ENCODE measurements at places on chromosomes 6 and 20.

- no peak for DNase-seq
Measured at GRCh38 chr6:12393100-12393499, 102.9 kb downstream of the EDN1 start.

DNA sequence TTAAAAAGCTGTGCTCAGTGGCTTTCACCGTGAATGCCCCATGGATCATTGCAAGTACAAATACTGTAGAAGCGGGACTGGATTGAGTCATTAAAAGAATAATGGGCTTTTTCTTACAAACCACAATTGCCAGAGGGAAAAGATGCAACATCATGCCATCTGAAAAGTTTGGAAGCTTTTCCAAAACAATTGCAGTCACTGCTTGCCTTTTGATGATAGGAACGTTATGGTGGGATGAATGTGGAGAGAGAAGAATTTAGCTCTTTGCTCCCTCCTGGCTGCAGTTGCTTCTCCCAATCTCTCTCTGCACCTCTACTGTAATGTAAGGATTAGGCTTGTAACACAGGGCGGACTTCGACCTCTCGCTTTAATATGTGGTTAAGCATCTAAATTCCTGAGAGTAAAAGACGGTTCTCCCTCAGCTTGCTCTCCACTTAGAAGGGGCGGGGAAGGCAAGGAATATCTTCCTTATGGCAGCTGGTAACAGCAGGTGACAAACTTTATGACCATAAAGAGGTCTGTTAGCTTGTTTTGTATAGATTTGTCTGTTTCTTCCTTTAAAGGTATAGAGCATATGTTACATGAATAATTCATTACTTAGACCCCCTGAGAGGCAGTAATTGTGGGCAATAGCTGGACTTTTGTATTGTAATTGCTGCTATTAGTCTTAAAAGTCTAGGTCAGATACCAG, 376.1 kb downstream of the UTRN start:
- no peak for DNase-seq

GRCh38 chr6:163332575-163332974, 81.9 kb upstream of the QKI start:
- DNase-seq: no peak

DNA sequence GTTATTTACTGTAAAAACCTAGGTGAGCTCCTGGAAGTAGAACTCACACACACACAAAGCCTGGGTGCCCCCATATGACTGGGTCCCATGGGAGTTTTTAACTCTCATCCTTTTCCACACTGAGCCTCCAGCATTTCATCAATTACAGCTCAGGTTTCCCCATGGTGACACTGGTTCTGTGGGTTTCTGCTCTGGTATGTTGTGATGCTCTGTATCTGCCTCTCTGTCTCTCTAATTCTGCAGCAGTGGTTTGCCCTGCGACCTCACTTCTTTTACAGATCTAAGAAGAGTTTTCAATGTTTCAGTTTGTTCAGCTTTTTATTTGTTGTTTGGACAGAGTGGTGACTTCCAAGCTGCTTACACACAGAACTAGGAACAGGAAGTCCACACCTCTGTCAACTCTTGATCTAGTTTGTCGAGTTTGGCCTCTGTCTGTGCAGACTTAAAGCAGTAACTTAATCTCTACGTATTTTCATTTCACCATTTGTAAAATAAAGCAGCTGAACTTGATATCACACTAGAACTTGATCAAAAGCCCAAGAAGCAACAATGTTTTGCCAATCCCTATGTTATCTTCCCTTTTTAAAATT, 554.3 kb downstream of the EPHA7 start:
- DNase-seq: no peak

DNA sequence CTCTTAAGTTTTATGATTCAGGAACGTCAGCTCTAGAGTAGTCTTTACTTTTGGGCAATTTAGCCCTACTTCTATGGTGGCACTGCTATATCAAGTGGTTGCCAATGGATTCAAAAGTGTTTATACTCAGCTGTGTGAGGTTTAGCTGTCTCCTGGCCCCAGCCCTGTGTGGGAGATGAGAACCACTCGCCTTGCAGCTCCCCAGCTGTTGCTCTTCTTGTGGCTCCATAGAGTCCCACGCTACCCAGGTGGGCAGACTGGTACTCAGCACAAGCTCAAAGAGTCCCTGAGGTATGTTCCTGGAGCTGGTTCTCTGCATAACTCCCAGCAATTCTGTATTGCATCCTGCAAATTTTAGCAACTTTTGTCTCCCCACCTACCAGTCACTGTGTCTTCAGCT, 59.6 kb downstream of the C6orf118 start:
- DNase-seq: no peak

GRCh38 chr6:77466055-77466450, 2.8 kb upstream of the HTR1B start:
- no peak for DNase-seq

DNA sequence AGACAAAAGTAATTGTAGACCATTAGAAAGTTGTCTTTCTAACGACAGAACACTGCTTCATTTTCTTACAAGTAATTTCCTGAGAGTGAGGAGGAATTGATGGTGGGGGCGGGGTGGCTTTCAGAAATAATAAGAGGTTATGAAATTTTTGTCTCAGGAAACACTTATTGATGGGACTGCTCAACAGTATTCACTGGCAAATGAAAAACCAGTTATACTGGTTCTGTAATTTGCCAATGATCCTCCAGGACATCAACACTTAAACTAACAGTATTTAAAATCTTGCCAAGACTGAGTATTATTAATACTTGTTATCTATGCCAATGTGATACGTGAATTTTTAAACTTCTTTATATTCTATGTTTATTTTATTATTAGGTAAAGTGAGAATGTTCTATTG, 41.8 kb upstream of the FUT9 start:
- DNase-seq: no peak

DNA sequence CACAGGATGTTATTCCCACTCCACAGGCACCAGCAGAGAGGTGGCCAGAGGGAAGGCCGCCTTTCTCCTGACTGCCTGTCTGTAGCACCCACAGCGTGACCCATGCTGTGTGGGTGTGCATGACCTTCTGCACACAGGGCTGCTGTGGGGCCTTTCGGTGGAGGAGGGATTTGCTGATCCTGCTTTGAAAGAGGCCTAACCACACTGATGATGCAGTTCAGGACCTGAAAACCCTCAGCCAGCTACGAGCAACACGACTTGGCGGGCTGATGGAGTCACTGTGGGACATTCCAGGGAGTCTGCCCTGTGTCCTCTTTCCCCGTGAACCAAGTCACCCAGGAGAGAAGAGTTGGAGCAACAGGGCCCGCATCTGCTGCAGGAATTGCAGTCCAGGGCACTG, 49.1 kb downstream of the SYTL3 start:
- no peak for DNase-seq

DNA sequence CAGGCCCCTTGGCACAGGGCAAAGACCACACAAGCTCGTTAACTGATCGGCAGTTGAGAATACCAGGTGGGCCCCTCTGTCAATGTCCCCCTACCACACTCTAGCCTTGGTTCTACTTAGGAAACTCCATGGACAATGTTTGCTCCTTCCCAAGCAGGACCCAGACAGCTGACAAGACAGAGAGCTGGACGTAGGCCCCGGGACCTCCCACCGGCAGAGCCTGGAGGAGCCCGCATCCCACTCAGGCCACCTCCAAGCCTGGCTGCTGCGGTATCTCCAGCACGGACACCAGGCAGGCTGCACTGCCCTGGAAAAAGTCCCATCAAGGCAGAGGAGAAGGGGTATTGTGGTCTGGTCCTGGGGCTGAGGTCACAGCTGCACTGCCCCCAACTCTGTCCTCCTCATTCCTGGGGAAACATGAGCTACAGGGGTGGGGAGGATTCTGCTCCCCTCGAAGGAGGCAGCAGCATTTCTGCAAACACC, 6.2 kb upstream of the GRM4 start:
- no peak for DNase-seq

- no peak for DNase-seq
Measured at GRCh38 chr6:118680452-118681095, 29.2 kb upstream of the CEP85L start.

DNA sequence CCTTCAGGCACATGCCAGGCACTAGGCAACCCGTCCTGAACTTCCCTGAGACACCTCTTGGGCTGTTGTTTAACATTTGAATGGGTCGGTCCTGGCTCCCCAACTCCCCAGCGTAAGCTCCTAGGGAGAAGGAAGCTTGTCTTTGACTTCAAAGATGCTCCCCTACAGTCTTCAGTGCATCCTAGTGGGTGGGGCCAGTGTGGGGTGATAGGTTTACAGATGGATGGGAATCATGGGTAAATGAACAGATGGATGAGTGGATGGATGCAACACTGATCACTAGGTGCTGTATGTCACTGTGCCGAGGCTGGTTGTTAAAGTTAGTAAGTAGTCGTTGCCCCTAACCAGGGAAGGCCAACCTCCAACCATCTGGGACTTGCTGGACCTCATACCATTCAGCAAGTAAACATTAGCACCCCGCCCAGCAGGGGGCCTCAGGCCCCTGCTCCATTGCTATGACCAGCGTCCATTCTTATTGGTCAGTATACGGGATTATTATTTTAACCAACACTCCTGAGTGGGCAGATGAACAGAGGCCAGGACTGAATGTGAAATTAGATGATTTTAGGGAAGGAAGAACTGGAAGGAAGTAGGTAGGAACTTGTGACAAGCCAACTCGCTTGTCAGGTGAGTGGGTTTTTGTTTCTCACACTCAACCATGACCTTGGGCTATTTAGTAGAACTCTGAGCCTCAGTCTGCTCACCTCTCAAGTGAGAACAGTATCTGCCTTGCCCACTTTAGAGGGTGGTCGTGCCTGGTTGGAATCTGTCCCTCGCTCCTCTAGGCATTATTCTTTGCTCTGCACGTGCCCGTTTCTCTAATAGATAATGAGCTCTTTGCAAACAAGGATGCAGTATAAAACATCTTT, 82.9 kb upstream of the FOXP4 start:
- no peak for DNase-seq

DNA sequence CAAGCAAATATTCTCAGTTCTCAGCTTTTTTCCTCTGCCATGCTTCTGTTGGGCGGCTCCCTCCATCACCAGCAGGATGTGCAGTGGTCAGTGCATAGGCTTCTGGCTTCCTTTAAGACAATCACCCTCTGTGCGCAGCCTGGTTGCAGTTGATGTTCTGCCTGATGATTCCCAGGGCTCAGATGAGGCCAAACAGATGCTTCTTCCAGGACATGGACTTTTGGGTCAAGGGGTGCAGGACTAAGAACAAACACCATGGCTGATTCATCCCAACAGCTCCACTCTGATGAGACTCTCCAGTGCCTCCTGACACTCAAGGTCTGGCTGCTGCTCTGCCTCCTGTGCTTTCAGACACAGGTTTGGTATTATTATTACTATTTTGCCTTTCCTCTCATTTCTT, 554.8 kb upstream of the CDH4 start:
- DNase-seq: no peak

GRCh38 chr6:61949971-61950370, 336.1 kb downstream of the KHDRBS2 start:
- no peak for DNase-seq

DNA sequence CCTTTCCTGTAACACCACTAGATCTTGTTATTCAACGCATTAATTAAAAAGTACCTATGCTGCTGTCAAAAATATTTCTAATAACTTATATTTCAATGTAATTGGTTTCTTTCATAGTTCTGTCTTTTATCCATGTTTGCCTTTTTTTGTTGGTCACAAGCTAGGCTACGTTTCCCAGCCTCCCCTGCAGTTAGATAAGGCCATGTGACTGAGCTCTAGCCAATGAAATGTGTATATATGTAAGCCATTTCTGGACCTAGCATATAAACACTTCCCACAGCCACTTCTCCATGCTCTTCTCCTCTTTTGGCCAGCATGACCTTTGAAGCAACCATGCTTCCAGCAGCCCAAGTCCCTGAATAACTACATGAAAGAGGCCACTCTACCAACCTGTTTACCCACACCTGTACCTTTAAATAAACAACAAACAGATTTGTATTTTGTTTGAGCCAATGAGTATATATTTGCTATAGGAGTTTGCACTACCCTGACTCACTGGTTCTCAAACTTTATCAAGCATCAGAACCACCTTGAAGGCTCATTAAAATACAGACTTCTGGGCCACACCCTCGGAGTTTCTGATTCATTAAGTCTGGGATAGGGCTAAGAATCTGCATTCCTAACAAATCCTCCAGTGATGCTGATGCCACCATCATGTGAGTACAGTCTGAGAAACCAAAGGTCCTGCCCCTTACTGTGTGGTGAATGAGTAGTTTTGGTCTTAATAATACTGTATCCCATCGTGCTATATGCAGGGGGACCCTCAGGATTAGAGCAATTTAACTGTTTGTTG, 45.6 kb upstream of the BEND6 start:
- DNase-seq: no peak

DNA sequence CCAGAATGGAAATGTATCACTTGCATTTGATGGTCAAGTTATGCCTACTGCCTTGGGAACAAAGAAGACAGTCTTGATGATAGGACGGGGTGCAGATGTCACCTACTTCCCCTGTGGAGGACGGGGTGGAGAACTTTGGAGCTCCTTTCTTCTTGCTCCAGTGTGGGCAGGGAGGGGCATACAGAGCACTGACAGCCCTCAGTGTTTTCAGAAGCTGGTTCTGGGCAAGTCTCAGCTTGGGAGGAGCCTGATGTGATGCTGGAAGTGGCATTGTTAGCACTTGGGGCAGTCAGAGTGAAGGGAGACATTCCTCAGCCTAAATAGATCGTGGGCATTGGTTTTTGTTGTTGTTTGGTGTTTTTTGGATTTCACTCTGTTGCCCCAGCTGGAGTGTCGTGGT, 59.7 kb downstream of the SYNJ2 start:
- no peak for DNase-seq

DNA sequence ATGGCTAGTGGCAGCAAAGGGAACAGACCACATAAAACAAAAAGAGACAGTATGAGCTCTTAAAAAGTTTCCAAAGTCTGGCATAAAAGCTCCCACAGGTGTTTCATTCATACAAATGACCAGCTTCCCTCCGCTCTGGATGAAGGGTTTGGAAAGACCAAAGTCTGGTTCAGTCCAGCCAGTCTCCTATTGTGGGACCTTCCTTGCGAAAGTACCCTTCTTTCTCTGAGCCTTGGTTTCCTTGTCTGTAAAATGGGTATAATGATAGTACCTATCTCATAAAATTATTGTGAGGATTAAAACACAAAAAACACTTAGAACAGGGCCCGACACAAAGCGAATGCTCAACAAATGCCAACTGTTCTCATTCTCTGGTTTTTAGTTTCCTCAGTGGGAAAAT, 77.2 kb downstream of the UNC5CL start:
- no peak for DNase-seq

GRCh38 chr20:18400460-18400859, 66.4 kb downstream of the DZANK1 start:
- DNase-seq: no peak

DNA sequence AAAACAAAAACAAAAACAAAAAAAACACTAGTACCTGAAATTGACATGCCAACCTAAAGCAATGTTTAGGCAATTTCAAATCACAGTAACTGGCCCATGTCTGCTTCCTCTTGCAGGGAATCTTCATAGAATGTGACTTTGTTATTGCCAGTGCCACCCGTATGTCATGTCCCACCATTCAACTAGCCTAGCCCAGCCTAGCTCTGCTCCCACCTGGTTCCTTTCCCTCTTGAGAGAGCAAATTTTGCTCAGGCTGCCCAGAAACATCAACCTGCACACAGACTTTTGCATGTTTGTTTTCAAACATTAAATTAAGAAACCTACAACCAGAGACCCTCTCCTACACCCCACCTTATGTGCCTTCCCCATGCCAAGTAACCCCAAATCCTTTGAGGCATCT, 124.8 kb upstream of the SLC2A12 start:
- DNase-seq: no peak

GRCh38 chr6:100112855-100113508, 119.0 kb upstream of the MCHR2 start:
- DNase-seq: no peak

Measured in stimulated activated CD8-positive, alpha-beta memory T cell treated with anti-CD3 and anti-CD28 coated beads, Interleukin-12 subunit alpha, Interleukin-12 subunit beta, amount 100 ng/mL, for 4 hours (primary cell).